ENCODE measurements at places on chromosomes 4 and X.

DNA sequence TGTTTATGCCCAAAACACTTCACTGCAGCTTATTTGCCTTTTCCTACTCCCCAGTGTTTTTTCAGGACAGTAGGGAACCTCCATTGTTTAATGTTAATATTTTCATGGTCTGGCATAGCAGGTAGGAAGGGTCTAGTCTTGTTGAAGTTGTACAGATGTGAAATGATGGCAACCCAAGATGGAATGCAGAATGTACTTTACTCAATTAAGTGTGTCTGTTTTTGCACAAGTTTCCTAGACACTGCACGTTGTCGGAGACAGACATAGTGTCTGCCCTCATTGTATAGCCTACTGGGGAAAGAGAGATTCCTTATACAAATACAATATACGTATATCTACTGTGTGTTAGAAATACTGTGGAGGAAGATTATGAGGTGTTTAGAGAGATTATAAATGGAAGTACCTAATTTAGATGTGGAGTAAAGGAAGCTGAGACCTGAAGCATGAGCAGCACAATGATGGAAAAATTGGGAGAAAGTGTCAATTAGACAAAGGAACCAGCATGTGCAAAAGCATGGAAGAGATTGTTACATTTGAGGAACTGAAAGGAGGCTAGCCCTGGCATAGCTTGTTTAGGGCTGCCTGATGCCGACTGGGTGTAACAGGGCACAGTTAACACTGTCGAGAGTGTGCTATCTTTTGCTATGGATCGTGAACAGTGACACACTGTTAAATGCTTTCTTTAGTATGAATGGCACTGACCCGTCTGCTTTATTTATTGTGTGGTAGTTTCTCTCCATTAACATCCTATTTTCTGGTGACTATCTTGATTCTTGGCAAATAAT lies 18.4 kb downstream of the CPEB2 start:
- no peak for DNase-seq

DNA sequence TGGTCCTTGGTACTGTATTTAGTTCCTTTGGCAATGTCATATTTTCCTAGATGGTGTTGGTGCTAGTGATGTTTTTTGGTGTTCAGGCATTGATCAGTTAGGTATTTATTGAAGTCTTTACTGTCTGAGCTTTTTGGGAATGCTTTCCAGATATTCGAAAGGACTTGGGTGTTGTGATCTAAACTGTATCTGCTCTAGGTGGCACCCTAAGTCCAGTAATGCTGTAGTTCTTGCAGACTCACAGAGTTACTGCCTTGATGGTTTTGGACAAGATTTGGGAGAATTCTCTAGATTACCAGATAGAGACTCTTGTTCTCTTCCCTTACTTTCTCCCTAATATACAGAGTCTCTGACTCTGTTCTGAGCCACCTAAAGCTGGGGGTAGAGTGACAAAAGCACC lies 513.6 kb upstream of the PITX2 start:
- peak; percentile 2 for DNase-seq

DNA sequence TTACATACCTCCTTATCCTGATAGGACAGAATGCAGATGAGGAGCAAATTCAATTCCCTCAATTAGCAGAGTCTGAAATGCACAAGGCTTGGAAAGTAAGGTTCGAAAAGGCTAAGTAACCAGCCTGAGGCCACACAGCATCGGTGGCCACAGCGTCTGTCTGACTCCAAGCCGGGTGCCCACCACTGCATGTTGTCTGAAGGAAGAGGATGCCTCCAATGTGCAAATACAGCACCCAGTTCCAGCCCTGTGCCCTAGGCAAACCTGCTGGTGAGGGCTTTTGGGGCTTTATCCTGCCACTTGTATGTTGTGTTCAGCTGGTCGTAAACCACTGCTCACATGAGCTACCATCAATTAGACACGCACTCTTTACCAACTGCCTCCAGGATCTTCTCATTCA lies 48.6 kb upstream of the PPP2R2C start:
- no peak for DNase-seq

DNA sequence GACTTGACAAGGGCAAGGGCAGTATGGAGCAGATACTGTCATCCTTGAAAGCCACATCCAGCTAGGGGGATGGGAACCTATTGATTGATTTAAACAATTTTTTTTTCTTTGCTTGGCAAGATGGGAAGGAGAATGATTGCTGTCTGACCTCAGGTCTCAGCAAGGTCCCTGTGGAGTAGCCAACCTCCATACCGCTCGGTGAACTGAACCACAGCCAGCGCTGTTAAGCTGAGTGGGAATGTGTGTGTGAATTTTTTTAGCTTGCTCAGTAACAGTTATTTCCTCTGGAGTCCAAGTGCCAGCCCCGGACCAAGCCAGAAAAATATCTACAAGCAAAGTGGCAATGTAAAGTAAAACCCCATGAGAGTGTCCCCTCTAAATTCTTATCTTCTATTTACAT lies 25.9 kb downstream of the DCX start:
- no peak for DNase-seq

GRCh38 chr4:27218013-27218412 lies 357.4 kb downstream of the STIM2 start:
- no peak for DNase-seq

DNA sequence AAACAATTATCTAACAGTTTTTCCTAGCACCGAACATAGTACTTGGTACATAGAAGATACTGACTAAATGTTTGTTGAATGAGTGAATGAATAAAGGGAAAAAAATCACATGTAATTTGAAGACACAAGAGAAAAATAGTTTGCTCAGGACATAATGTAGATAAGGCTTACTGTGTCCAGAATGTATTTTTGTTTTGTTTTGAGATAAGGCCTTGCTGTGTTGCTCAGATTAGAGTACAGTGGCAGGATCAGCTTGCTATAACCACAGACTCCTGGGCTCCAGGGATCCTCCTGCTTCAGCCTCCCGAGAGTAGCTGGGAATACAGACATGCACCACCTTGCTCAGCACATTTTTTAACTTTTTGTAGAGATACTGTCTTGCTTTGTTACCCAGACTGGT lies 6.5 kb downstream of the FAM199X start:
- no peak for DNase-seq

GRCh38 chrX:10011261-10011931 lies 44.2 kb downstream of the CLDN34 start:
- no peak for DNase-seq

- no peak for DNase-seq
Measured at GRCh38 chrX:103913356-103914020, 48.9 kb upstream of the TMSB15B start.

- no peak for DNase-seq
Measured at GRCh38 chr4:150182794-150183193, 104.5 kb downstream of the DCLK2 start.

- peak; percentile 80 for DNase-seq
Measured at GRCh38 chr4:113452868-113453620, 308.5 kb downstream of the CAMK2D start.

GRCh38 chr4:133594390-133595207 lies 445.5 kb downstream of the PCDH10 start:
- DNase-seq = no peak
